Retinal pigment epithelial cell (primary cell): ENCODE measurements at places on chromosomes 2 and 18.

- no peak for DNase-seq
These were observed 214.7 kb downstream of the CYP26B1 start for GRCh38 chr2:71932780-71933466.

DNA sequence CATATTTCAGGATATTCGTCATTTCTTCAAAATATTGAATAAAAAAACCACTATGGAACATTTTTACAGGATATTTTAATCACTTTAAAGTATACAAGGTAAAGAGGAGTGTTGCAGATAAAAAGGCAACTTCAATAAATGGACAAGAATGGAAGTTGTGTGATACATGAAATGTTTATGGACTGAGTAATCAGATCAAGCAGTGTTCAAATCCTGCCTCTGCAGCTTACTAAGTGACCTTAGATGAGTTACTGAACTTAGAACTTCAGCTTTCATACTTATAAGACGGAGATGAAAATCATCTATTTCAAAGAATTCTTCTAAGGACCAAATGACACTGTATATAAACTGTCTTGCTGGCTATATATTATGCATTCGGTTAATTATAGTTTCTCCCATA, 87.2 kb downstream of the LNPK start:
- DNase-seq, result no peak

DNA sequence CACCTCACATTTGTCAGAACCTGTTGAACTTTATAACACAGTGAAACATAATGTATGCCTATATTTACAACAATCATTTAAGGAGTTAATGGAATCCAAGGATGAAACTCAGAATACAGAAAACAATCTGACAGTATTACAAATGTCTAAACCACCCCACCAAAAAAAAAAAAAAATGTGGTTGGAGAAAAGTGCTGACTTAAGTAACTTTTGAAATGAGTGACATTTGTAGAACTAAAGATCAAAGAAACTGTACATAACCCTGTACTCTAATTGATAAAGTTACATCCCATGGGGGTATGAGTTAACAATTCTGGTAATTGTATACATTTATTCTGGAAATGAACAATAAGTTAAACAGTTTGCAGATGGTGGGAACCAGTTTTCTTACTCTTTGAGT, 372.1 kb upstream of the TMEFF2 start:
- DNase-seq, result no peak

GRCh38 chr2:1641523-1641922, 102.8 kb downstream of the PXDN start:
- DNase-seq, result peak; percentile 82

DNA sequence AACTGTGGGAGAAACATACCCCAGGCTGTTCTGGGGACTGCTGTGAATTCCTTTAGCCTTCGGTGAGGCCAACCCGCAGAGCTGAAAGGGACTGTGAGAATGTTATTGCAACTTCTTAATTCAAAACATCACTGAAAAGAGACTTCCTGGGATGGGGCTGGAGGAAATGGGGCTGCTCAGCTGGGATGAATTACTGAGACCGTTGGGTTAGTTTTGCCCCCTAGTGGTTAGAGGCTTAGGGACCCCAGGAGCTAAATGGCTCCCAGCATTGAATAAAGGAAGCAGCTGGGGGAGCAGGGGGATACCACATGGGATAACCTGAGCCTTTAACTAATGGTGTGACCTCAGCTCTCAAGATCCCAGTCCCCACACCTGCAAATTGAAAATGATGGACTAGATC, 941.1 kb upstream of the FANCL start:
- no peak for DNase-seq

DNA sequence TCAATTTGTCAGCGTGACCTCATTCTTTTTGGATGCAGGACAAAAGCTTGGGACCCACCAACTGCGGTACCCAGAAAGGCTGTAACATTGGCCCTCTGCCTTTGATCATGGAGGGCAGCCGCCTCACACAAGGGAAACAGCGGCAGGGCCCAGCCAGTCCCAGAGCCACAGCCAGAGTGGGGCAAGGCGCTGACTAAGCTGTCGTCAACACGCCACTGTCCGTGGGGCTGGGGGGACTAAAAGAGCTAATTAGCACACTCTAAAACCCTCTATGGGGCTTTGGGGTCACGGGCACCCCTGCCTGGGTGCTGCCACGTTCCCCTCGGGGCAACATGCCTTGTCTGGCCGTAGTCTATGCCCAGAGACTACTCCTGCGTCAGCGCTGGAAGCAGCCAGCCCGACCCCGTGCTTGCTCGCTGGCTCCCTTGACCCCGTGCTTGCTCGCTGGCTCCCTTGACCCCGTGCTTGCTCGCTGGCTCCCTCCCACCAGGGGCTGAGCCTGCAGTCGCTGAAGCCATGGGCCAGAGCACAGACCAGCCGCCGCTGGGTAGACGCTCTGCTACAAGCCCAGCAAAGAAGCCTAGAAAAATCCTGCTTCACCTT, 598.4 kb downstream of the MBD2 start:
- DNase-seq, result no peak

DNA sequence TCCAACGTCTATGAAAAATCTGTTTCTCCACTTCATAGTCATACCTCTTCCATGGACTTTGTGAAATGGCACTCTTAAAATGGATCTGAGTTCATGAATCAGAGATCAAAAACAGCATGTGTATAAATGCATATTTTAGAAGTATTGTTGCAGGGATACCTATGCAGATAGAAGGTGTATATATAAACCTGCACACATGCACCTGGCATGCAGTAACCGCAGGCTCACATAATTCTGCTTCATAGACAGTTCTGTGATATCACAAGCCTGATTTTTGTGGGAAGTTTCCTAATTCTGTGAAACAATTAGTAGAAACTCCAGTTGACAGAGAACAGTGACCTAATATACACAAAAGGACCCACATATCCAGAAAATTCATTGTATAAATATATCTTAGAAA, 421.7 kb downstream of the TGIF1 start:
- no peak for DNase-seq

GRCh38 chr2:209208211-209208610, 215.6 kb upstream of the MAP2 start:
- peak; percentile 0 for DNase-seq

- no peak for DNase-seq
These were observed 92.2 kb downstream of the ALPK2 start for GRCh38 chr18:58536534-58537271.

DNA sequence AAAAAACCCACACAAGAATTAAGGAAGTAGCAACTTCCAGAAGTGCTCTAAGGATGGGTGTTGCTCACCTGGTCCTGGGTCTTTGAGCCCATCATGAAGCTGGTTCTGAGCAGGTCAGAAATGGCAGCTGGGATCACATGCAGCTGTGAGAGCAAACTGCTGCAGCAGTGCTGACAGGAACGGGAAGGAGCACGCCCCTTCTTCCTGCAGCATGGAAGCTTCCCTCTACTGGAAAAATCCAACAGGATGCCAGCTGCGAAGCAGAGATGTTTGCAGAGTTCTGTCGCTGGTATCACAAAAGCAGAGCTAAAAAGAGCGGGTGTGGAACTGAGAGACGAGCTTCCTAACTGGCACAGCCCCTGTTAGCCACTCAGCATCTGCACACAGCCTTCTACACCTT, 33.7 kb downstream of the EIF4E2 start:
- DNase-seq, result no peak

DNA sequence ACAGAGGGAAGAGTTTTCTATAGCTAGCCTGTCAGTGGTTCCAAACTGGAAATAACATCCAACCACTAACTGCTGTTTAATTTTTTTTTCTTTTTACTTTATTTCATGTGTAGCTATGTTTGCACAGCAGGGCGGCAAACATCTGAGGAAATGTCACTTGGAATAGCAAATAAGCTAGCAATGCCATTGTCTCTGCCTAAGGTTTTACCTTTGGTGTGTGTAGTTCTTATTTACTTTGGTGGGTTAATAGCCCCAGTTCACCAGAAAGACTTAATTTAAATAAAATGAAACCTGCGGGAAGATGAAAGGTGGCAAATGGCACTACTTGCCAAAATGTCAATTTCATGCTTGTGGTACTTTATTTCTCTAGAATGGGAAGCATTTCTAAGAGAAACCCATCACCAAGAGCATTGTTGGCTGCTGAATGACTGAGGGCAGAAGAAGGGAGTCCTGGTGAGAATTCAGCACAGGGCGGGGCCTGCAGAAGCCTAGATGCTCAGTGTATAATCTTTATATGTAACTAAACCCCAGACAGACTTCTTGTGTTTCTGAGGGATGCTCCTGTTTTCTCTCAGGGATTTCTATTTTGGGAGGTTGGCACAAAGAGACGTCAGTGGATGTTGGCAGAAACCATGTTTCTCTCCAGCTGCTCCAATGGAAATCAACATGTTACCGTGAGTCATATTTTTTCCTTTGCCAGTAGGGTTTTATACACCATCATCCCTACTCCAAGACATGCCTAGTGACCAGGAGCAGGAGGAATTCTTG, 300.4 kb upstream of the NT5C1B start:
- DNase-seq, result no peak

- no peak for DNase-seq
These were observed 143.4 kb upstream of the LYPD1 start for GRCh38 chr2:132813422-132813821.

DNA sequence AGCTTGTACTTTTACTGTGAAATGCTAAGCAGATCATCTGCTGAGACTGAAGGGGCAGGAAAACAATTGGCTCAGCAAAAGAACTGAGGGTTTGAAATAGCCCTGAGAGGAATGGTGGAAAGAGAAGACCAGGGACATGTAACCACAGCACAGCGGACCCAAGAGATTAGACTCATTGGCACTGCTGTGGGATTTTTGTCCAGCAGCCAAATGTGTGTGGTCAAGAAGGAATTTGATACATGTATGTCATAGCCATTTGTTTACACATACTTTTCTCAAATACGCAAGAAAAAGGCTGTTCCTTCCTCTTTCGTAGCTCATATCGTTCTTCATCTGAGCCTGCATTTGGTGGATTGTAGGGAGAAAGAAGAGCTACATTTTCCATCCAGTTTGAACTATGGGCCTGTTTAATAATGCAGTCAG, 73.8 kb downstream of the TRABD2A start:
- DNase-seq, result peak; percentile 99

DNA sequence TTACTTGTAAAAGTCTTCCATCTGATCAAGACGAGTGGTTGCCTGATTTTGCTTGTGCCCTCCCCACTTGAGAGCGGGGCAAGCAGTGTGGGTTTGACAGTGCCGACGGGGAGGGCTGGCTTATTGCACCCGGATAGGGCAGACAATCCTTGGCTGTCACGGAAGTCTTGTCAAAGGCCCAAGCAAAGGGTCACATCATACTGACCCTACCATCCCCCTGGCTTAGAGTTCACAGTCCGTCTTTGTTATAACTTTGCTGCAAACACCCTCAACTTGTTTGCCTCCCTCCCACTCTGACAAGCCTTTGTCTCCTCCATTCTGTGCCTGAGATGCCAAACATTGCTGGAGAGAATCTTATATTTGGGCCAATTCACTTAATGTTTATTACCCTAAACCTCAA, 165.9 kb upstream of the MSH6 start:
- no peak for DNase-seq

GRCh38 chr18:77133835-77134496, 1.4 kb upstream of the MBP start:
- DNase-seq, result no peak

GRCh38 chr2:1162768-1163584, 212.3 kb downstream of the SNTG2 start:
- no peak for DNase-seq

DNA sequence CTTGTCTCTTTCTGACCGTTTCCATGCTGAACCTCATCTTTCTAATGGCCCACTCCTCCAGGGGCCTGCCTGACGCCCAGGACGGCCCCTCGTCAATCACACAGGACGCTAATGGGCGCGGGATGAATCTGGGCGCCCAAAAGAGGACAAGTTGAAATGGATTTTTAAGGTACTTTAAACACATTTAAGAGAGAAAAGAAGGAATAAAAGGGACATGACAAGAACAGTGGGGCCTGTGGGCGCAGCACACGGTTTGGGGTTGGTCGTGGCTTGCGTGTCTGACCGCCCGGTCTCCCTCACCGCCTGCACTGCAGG, 607 bp upstream of the UBE2F start:
- no peak for DNase-seq

- DNase-seq, result peak; percentile 92
These were observed 219.4 kb downstream of the MREG start for GRCh38 chr2:215793747-215794595.

- no peak for DNase-seq
These were observed 56.9 kb upstream of the SEMA4C start for GRCh38 chr2:96926791-96927190.

DNA sequence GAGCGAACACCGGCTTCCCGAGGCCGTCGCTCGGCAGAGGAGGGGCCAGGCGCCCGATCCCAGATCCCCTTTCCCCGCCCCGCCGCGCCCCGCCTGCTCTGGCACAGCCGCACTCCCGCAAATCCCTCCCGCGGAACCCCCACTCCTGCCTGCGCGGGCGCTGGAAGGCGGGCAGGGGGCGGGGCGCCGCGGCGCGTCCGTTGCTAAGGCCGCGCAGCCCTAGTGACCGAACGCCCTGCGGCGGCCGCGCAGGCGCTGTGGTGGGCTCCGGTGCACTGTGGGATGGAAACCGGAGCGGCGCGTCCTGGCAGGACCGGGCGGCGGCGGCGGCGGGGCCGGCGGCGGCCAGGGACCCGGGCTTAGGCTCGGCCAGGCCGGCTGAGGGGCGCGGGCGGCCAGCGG, at the start of gene TRAF3IP1:
Gene TRAF3IP1, plus strand, starts transcription at position 273 of the 402 bp plus-strand sequence. CDS start 145 bp downstream, outside the sequence.
- DNase-seq, result peak; percentile 61

DNA sequence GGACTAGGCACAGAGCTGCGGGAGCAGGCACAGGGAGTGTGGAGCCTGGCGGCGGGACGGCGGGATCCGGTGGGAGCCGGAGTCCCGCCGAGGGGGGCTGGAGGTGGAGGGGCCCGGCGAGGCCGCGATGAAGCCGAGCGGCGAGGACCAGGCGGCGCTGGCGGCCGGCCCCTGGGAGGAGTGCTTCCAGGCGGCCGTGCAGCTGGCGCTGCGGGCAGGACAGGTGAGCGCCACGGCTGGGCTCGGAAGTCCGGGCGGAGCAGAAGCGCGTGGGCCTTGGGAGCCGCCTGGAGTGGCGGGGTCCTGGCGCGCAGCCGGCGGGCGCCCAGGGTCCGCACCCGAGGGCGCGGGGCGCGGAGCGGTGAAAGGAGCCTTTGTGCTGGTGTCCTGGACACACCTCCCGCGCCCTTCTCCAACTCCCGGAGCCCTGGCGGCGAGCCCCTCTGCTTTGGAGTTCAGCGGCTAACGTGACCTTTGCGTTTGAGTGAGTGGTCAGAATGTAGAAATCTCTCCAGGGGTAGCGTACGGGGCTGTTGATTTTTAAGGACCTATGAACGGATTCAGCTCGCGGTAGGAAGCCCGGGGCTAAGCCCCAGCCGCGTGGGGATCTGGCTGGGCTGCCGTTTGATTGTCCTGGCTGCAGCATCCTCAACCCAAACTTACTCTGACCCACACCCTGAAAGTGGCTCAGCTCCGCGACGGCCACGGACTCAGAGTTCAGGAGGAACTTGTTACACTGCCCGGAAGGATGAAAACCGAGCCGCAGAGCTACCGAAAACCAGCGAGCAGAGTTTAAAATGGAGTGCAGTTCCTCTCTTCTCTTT, 448 bp downstream of the IMPA2 start:
- no peak for DNase-seq

GRCh38 chr2:205495819-205496218, 186.5 kb upstream of the NRP2 start:
- no peak for DNase-seq

- DNase-seq, result no peak
These were observed 5.0 kb downstream of the BIN1 start for GRCh38 chr2:127101756-127102477.

- no peak for DNase-seq
These were observed 86.9 kb downstream of the LOXHD1 start for GRCh38 chr18:46570134-46570533.

- no peak for DNase-seq
These were observed 70.0 kb downstream of the INHBB start for GRCh38 chr2:120415728-120416509.
